ENCODE measurements at places on chromosomes 6 and 20.
A peak's percentile ranks its signal among the peaks of the same experiment; 100 is the strongest.

- no peak for DNase-seq
Observed at GRCh38 chr6:149118737-149119653, 198.5 kb upstream of the TAB2 start.

DNA sequence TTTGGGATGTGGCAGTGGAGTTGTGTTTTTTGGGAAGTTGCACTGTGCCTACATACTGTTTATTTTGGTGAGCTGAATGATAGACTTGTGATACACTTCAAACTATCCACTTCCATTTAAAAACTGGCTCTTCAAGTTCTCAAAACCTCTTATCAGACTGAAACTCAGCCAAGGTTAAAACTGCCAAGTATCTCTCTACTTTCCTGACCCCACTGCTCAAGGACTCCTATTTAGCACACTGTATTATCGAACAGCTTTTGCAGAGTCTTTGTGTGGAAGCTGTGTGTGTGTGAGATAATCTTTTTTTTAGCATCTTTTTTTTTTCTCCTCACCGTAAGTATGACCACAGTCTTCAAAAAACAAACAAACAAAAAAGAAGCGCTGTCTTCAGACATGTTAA is 21.1 kb downstream of the STX11 start:
- DNase-seq, result no peak

DNA sequence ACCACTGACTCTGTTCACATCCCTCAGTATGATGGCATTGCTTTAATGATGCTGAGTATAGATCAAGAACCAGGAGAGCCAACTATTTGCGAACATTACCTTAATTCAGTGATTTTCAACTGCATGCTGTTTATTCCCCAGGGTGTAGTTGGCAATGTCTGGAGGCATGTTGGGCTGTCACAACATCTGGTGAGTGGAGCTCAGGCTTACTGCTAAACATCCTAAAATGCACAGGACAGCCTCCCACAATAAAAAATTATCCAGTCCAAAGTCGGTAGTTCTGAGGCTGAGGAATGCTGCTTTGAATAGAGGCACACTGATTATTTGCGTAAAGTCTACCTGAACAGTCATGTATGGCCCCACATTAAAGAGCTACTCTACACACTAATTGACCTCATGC is 94.8 kb upstream of the OPRM1 start:
- DNase-seq, result no peak

- no peak for DNase-seq
Observed at GRCh38 chr6:111865909-111866546, 7.2 kb downstream of the FYN start.

DNA sequence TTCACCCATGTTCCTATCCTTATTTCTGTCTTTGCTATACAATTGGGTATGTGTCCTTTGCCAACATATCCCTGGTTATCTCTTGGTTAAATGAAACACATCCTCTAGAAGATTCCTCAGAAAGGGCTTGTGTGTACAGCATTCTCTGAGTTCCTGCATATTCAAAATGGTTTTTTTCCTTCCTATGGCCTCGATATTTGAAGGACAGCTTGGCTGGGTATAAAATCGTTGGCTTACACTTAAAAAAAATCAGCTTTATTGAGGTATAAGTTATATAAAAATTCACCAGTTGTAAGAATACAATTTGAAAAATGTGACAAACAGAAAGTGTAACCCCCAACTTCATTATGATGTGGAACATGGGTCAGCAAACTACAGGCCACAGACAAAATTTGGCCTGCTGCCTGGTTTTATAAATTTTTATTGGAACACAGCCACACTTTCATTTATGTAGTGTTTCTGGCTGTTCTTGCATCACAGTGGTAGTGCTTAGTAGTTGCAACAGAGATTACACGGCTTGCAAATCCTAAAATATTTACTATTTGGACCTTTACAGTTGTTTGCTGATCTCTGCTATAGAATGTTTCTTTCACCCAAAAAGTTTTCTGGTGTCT is 16.7 kb downstream of the PCMT1 start:
- no peak for DNase-seq

GRCh38 chr6:13165502-13166172 is 162.7 kb downstream of the TBC1D7 start:
- DNase-seq, result no peak

DNA sequence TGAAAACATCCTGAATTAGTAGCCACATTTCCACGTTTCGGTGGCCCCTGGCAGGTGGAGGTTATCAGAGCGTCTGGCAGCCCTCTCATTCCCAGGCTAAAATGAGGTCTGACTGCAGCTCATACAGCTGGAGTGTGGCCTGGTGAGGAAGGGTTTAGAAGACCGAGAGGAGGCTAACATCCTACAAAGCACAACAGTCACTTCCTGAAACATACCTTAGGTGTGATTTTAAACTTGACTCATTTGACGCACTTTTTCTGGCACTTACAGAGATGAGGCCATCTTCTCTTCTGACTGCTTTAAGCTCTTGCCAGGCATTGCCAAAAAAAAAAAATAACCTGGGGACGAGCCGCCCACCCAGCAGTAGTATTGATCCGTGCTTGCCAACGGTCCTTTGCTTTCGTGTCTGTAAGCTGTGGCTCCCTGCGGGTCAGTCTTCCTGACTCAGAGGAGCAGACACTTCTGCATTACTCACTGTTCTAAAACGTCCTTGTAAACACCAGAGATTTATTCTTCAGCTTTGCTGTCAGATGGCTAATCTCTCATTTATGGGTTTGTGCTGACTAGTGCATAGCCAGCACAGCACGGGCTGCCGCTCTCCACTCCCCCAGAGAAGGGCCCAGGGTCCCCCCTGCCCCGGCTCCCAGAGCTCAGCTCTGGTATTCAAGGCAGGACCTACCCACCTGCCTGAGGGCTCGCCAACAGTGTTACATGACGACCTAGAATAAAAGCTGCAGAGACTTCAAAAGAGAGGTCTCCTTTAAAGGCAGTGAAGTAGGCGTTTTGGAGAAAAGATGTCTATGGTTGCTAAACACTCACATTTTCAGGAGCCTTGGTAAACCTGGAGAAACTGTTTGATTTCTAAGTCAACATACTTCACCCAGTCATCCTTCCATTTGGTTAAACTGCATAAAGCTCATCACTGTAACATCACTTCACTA is 78.5 kb upstream of the FRMD1 start:
- no peak for DNase-seq

DNA sequence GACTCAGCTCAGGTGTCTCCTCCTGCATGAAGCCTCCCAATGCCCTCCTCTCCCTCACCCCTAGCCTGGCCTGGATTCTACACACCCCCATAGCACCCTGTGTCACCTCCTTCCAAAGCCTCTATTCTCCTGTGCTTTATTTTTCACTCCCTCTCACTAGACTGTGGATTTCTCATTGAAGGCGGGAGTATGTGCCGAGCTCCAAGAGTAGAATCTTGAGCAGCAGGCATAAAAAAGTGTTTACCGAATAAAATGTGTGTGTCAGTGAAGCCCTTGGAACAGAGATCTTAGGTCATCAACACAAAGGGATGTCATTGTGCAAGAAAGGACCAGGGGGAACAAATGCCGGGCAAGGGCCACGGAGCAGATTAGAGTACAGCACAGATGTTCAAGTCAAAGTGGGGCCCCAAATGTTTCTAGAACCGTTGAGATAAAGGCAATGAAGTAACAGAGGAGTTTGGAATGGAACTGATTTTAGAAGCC is 106.1 kb upstream of the TMEM170B start:
- DNase-seq, result no peak

- no peak for DNase-seq
Observed at GRCh38 chr6:159184559-159184958, 15.4 kb downstream of the FNDC1 start.

DNA sequence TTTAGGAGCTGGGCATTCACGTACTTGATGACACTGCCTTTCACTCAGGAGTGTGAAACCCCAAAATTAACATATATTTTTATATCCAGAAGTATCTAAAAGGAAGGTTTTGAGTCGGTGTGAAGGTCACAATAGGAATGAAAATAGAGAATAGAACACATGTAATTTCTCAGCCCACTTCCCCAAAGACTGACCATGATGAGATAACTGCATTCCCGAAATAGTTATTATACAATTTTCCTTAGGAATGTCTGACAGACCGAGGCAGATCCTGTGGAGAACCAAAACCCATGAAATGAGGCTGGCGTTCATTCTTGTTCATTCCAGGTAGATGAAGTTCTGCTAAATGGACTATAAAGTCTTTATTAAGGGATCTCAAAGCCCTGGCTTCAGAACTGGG is 10.3 kb downstream of the NSFL1C start:
- no peak for DNase-seq

- DNase-seq, result no peak
Observed at GRCh38 chr20:37364927-37365272, 19.0 kb downstream of the SRC start.

DNA sequence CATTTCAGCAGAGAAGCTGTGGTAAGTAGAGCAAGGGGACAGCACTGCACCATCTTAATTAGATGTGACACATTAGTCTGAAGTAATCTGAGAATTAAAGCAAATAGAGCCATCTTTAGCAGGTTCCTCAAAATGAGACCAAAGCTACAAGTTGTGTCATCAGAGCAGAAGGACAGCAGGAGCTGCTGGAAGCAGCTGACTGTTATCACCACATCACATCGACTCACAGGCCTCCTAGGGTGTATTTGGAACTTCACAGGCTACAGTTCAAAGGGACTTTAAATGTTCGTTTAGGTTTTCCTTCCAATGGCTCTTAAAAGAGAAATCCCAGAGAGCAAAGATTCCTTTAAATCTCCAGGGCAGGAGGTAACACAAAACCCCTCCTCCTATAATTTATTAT is 69.5 kb downstream of the LCA5 start:
- DNase-seq, result no peak

- DNase-seq, result peak; percentile 80
Observed at GRCh38 chr6:39361657-39362486, 39.4 kb upstream of the KCNK16 start.

DNA sequence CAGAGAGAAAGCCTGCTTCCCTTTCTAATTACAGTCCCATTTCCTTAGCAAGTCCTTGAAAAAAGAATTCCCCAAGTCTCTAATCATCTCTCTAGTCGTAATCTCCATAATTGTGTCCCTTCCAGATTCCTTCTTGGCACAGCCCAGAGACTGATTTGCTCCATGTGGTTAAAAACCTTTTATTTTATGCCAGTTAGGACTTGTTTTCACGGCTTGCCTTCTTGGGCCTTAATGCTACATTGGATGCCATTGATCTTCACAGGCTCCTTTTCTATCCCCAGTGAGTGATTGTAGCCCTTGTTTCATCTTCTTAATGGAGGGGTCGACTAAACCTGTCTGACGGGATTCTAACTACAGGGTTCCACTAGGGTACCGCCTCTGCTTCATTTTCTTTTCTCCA is 650.6 kb upstream of the ARID1B start:
- no peak for DNase-seq

DNA sequence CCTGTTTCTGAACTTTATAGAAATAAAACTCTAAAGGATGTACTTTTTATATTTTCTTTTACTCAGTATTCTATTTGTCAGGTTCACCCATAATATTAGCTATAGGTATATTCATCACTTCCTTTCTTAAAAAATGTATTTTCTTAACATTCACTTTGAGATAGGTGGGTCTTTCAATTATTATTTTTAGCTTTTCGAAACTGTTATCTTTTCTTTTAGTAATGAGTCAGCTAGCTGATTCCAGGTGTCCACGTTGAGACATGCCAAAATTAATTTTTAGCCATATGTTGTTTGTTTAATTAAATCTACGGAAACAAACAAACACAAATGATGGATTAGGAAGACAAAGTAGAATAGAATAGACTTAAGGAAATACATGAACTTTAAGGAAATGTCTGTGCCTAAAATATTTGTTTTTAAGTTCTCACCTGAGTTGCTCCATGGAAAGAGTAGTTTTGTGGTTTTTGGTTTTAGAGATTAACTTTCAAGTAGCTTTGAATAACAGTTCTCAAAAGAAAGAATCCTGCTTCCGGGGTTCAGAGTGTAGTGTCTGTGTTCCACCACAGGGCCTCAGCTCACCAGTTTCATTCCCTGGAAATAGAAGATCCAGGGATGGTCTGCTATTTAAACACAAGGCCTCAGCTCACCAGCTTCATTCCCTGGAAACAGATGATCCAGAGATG is 435.0 kb downstream of the HAO1 start:
- DNase-seq, result no peak

GRCh38 chr6:92270365-92270764 is 1149.0 kb downstream of the EPHA7 start:
- no peak for DNase-seq

GRCh38 chr6:42527204-42527603 is 36.6 kb upstream of the UBR2 start:
- DNase-seq, result no peak

- no peak for DNase-seq
Observed at GRCh38 chr20:44706301-44707017, 8.7 kb upstream of the CCN5 start.

DNA sequence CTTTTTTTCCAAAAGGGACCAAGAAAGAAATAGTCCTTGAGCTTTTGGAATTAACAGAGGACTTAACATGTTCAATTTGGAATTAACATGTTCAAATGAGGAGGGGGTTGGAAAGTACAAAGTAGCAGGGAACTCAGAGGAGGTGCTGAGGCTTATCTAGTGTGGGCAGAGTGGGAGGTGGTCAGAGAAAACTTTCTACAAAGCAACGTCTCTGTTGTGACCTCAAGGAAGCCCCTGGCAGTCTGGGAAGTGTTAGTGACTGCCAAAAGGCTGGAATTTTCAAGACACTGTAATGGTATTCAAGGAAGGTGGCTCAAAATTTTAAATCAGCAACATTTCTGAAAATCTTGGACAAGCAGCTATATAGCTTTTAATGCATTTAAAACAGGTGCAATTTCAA is 7.3 kb downstream of the ECI2 start:
- no peak for DNase-seq

DNA sequence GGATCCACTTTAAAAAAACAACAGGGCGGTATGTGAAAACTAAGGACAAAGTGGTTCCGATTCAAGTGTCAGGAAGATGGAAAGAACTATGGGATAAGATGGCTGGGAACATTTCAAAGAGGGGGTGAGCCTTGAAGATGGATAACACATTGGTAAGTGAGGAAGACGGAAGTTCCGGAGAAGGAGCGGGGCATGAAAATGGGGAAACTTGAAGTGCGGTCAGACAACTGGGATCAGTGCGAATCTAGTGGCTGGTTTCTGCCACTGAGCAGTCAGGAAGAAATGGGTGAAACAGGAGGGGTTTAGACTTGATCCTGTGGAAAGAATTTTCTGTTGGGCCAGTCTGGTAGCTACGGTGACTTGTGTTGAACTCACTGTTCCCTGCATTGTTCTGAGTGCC is 1.2 kb downstream of the NAA20 start:
- no peak for DNase-seq

DNA sequence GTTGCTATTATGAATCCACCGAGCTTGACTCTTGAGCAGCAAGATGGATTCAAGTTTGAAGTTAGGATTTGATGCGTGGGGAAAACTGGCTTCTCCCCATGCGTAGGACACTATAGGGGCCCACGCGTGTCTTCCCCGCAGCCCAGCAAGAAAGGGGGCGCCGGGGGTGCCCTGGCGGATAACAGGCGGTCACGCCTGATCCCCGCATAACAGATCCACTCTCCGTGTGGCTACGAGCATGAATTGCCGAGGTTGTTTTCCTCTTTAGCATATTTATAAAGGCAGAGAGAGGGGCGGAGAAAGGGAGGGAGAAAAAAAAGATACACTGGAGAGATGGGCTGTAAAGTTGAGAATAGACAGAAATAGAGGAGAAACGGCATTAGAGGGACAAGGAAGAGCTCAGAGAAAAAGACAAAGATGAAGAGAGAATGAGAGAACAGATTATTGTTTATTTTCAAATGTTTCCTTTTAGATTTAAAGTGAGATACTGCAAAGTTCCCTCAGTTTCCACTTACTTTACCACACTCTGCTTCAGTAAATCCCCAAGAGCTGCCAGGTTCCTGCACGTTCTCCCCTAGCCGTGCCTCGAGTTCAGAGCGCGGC is 32.0 kb downstream of the TFAP2A start:
- no peak for DNase-seq

- DNase-seq, result no peak
Observed at GRCh38 chr6:74467533-74468215, 738.2 kb downstream of the COL12A1 start.
